ENCODE measurements at places on chromosomes 1 and 21.

- peak; percentile 37 for DNase-seq
These were observed 34.0 kb upstream of the BACH1 start for GRCh38 chr21:29264721-29265120.

DNA sequence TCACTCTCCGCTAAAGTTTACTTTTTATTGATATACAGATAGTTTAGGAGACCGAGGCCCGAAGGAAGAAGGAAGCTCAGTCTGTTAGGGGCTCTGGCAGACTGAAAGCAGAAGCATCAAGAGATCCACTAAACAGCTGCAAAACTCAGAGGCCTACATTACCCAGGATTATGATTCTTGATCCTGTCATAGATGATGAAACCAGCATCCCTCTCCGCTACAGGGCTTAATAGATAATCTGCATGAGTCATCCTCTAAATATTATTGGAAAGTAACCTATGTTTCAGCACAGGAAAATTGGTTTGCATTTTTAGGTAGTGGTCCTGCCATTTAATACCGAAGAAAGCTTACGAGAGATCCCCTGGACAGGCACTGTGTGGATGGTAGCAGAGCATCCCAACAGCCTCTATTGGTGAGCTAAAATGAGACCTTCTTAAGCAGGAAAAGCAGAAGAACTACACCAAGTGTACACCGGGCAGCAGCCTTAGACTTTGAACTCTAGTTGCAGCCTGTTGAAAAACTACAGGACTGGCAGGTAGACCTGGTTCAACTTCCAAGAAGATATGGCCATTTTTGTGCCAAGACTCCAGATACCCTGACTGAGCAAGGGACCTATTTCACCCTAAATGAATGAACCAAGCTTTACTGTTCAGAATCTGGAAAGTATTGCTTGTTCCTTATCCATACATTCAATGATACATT lies 6.8 kb downstream of the CASQ2 start:
- DNase-seq: no peak

GRCh38 chr1:24874056-24874455 lies 56.0 kb downstream of the RUNX3 start:
- no peak for DNase-seq

GRCh38 chr1:229273507-229274232 lies 2.8 kb downstream of the RAB4A start:
- peak; percentile 42 for DNase-seq

All from EH (cell line).